Activated CD4-positive, alpha-beta T cell treated with anti-CD3 and anti-CD28 coated beads, Interleukin-2, amount 10 ng/mL, durations not matched to agents 7 days and 5 days (primary cell): ENCODE measurements at places on chromosomes 2 and 18. TPM values are rescaled to one million over a fixed set of nuclear protein-coding genes. Genes with fewer than 3 reads are reported as not detected.
A peak's percentile ranks its signal among the peaks of the same experiment; 100 is the strongest.

DNA sequence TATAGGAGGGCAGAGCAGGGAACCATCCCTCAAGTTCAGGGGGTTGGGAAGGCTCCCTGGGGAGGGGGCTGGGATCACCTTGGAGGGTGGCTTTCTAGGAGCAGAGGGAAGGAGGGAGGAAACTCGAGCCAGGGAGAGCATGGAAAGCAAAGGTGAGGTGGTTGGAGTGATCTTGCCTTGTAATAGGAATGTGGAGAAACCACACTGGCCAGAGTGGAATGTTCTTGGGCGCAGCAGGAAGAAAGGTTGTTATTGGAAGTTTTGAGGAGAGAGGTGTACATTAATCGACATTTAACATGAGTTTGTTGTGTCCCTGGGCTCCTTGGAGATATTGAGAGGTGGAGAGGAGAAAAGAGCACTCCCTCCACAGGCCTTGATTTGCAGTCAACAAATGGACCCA lies 272.2 kb downstream of the PRKCE start:
- no peaks in the 10 kb centered on the region for H3K36me3 ChIP-seq
- H3K27me3 ChIP-seq, result no peaks in the 10 kb centered on the region
- DNase-seq, result no peak

DNA sequence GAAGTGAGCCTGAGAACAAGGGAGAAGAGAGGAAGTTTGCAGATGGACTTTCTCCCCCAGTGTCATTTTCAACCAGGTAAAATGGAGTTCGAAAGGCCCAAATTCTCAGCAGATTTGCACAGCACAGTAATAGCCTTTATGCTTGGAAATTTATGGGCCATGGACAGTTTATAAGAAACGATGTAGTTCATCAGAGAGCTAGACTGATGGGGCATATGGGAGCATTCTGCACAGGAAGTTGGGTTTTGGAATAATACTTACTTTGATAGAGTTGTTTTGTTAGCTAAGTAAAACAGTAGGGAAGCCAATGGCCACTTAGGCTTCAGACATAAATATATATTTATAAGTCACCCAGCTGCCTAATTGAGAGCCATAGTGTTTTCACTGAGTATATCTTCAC lies 169.4 kb downstream of the MEIS1 start:
- H3K4me1 ChIP-seq, result no peaks in the 10 kb centered on the region
- no peak for DNase-seq
- no peak overlapping the region for H3K27ac ChIP-seq
- H3K4me3 ChIP-seq, result no peak overlapping the region

CYBRD1 gene
- 0.31 TPM for total RNA-seq

GRCh38 chr18:74310411-74310810 lies 5.2 kb upstream of the C18orf63 start:
- DNase-seq, result peak; percentile 44
- H3K36me3 ChIP-seq, result no peaks in the 10 kb centered on the region
- peaks cover 34% of the 10 kb centered on the region for H3K27me3 ChIP-seq

- no peak for DNase-seq
- H3K36me3 ChIP-seq, result peaks cover 31% of the 10 kb centered on the region
- H3K27ac ChIP-seq, result peak overlapping the region; percentile 57
- H3K4me1 ChIP-seq, result peaks cover 2% of the 10 kb centered on the region
Observed at GRCh38 chr18:54191352-54191751, 33.1 kb downstream of the MBD2 start.

DNA sequence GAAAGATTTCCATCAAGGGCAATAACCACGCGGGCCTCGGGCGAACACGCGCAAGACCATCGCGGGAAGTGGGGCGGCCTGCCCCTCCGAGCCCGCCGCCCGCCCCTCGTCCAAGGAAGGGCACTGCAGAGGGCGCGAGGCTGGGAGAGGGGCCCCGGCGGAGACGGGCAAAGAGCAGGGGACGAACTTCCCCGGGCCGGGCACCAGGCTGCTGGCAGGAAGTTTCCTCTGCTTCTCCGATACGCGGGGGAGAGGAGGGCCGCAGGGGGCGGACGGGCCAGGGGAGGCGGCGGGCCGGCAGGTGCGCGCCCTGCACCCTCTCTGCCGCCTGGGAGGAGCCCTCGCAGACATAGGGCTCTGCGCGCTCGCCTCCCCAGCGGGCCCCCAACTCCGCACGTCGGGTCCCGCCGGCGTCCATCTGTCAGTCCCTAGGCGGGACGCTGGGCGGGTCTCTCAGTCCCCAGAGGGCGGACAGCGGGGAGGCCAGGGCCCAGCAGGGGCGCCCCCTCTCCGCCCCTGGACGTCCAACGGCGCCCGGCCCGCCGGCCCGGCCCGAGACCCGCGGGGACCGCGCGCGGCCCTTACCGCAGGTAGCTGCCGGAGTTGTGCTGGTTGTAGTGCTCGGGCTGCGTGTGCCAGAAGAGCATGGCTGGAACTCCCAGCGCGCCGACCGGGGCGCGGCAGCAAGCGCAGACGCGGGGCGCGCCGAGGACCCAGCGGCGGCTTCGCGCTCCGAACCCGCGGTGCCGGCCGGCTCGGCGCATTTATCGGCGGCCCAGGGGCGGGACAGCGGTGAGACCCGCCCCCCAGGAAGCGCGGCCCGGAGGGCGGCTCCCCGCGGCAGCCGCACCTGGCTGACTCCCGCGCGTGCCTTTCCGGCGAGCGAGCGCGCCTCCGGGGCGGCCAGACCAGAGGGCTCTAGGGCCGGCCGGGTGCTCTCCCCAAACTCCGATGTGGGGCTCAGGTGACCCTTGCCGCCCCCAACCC lies at the start of gene TFCP2L1:
Gene TFCP2L1, minus strand, starts transcription at position 740 of the 987 bp plus-strand sequence. Its CDS starts 93 bp downstream, at position 647.
- peaks cover 6% of the 10 kb centered on the region for H3K4me1 ChIP-seq
- no peaks in the 10 kb centered on the region for H3K36me3 ChIP-seq
- peak; percentile 34 for DNase-seq
- peak within 1 kb of the TSS; percentile 57 for H3K4me3 ChIP-seq
- H3K27ac ChIP-seq, result no peak within 1 kb of the TSS

GRCh38 chr2:177535958-177536504 lies 143.5 kb downstream of the AGPS start:
- H3K36me3 ChIP-seq, result peaks cover 8% of the 10 kb centered on the region
- H3K27me3 ChIP-seq, result no peaks in the 10 kb centered on the region
- no peaks in the 10 kb centered on the region for H3K4me1 ChIP-seq
- no peak overlapping the region for H3K27ac ChIP-seq
- no peak for DNase-seq
- no peak overlapping the region for H3K4me3 ChIP-seq

DNA sequence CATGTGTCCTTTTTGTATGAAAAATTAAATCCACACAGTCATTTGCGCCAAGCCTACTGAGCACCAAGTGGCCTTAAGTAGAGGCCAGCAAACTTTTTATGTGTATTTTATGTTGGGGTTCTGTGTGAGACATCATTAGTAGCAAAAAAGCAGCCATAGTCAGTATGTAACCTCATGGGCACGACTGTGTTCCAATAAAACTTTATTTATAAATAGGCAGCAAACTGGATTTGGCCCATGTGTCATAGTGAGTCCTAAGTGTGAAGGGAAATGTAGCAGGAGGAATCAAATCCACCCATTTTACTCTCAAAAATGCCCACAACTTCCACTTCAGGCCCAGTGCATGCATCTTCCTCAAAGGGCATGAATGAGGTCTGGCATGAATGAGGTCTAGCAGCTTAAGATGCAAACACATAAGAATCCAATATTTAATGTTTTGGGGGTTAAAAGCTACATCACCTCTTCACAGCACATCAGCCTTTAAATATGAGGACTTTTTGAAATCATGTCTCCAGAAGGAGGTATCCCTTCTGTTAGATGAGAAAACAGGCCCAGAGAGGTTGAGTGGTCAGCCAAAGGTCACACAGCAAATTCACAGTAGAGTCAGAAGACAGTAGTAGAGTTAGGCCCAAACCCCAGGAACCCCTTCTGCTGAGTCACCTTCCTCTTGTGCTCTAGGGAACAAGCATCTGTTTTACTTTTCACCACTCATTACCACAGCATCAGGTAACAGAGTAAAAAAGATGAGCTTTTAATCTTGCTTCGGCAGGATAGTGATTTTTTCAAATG lies 45.6 kb downstream of the MREG start:
- peak overlapping the region; percentile 32 for H3K27ac ChIP-seq
- H3K4me3 ChIP-seq, result no peak overlapping the region
- H3K4me1 ChIP-seq, result peaks cover 36% of the 10 kb centered on the region
- peaks cover 21% of the 10 kb centered on the region for H3K36me3 ChIP-seq

DNA sequence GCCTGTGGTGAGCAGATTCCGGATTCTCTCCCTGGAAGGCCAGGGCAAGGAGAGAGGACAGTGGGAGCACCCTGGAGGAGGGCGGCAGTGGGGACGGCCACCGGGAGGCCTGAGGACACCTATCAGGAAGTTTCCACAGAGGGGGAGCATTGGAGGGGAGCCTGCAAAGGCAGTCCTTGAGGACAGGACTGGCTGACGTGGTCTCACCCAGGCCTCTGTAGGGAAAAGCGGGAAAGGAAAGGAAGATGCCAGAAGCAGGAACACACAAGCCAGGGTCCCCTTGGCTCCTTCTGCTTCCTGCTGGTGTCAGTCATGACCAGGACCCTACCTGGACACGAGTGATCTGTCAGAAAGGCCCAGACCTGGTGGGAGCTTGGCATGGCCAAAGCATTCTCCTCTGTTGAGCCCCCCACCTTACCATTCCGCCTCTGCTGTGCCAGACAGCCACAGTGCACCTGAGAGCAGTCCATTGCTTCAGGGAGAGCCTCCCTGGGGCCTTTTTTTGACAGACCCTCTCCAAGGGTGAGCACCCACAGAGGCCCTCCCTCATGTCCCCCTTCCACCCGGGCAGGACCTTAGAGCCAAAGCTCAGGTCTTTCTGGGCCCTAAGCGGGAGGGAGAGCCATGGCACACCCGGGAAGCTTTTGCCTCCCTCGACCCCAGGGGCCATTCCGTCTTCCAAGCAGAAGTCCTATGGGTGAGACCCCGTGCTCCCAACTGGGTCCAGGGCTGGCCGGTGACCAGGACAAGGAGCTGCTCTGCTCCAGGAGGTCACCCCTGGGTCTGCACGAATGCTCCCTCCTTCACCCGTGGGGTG lies 333.1 kb downstream of the DYSF start:
- no peaks in the 10 kb centered on the region for H3K36me3 ChIP-seq
- H3K27me3 ChIP-seq, result no peaks in the 10 kb centered on the region
- no peaks in the 10 kb centered on the region for H3K4me1 ChIP-seq
- H3K27ac ChIP-seq, result no peak overlapping the region

FASTKD2 gene
- total RNA-seq, result 19.3 TPM

DNA sequence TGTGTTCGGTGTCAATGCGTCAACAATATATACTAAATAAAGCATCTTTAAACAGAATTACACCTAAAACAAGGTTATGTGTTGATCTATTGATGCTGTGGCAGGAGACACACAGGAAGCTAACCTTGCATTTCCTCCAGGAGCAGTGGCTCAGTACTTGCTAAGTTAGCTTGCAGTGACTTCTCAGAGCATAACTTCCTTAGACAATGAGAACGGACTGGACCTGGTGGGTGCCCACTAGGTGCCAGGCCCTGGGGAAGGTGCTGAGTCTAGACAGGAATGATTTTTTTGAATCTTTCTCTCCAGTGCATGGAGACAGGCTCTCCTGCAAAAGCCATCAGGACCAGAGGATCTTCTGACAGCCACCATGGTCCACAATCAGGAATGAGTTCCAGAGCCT lies 73.8 kb upstream of the MGAT4A start:
- H3K27ac ChIP-seq, result no peak overlapping the region
- no peak overlapping the region for H3K4me3 ChIP-seq
- peaks cover 8% of the 10 kb centered on the region for H3K27me3 ChIP-seq
- H3K36me3 ChIP-seq, result no peaks in the 10 kb centered on the region
- no peak for DNase-seq

NEU2 gene
- total RNA-seq, result not detected

GRCh38 chr2:4090668-4091630 lies 387.6 kb downstream of the DCDC2C start:
- no peak overlapping the region for H3K4me3 ChIP-seq
- no peaks in the 10 kb centered on the region for H3K27me3 ChIP-seq
- H3K4me1 ChIP-seq, result no peaks in the 10 kb centered on the region
- H3K36me3 ChIP-seq, result no peaks in the 10 kb centered on the region

GRCh38 chr2:66110608-66111007 lies 324.3 kb upstream of the MEIS1 start:
- no peak overlapping the region for H3K4me3 ChIP-seq
- no peak for DNase-seq
- H3K4me1 ChIP-seq, result no peaks in the 10 kb centered on the region
- no peak overlapping the region for H3K27ac ChIP-seq
- H3K36me3 ChIP-seq, result no peaks in the 10 kb centered on the region

GRCh38 chr2:68045342-68045741 lies 17.5 kb downstream of the C1D start:
- no peak overlapping the region for H3K27ac ChIP-seq
- H3K36me3 ChIP-seq, result peaks cover 15% of the 10 kb centered on the region
- H3K4me1 ChIP-seq, result peaks cover 4% of the 10 kb centered on the region
- no peaks in the 10 kb centered on the region for H3K27me3 ChIP-seq
- no peak overlapping the region for H3K4me3 ChIP-seq
- no peak for DNase-seq

C2orf81 gene
- 3.0 TPM for total RNA-seq

- H3K36me3 ChIP-seq, result no peaks in the 10 kb centered on the region
- H3K27ac ChIP-seq, result no peak overlapping the region
- H3K4me3 ChIP-seq, result no peak overlapping the region
- no peaks in the 10 kb centered on the region for H3K27me3 ChIP-seq
- no peaks in the 10 kb centered on the region for H3K4me1 ChIP-seq
- no peak for DNase-seq
Observed at GRCh38 chr18:22640281-22640842, 222.6 kb upstream of the CTAGE1 start.

GRCh38 chr18:35376393-35376741 lies 770 bp downstream of the ZNF396 start:
- peak overlapping the region; percentile 66 for H3K27ac ChIP-seq
- H3K27me3 ChIP-seq, result peaks cover 16% of the 10 kb centered on the region
- peak; percentile 13 for DNase-seq
- no peaks in the 10 kb centered on the region for H3K36me3 ChIP-seq

KRCC1 gene
- total RNA-seq, result 20.5 TPM

TUBB8B gene
- total RNA-seq, result not detected

GRCh38 chr2:160918906-160919503 lies 241.2 kb upstream of the TANK start:
- peak; percentile 19 for DNase-seq
- no peak overlapping the region for H3K4me3 ChIP-seq
- H3K36me3 ChIP-seq, result no peaks in the 10 kb centered on the region

DNA sequence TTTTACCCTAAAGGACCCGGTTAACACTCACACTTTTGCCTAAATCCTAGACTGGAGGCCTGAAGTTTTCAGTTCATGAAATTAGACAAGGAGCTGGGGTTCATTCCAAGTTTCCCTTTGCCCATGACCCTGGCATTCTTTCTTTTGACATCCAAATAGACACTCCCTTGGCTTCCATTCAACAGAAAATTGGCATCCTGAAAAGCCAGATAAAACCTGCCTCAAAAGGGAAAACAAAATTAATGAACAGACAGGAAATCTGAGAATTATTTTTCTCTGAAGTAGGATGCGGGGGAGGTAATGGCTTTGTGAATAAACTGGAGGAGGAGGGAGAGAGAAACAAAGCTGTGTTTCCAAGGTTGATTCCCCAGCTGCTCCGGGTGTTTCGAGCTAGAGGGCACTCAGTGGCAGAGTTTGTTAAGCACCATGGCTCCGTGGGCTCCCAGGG lies 41.0 kb downstream of the SPP2 start:
- DNase-seq, result no peak
- peaks cover 1% of the 10 kb centered on the region for H3K36me3 ChIP-seq
- peaks cover 26% of the 10 kb centered on the region for H3K27me3 ChIP-seq
- H3K4me1 ChIP-seq, result no peaks in the 10 kb centered on the region
- no peak overlapping the region for H3K27ac ChIP-seq

- H3K4me1 ChIP-seq, result no peaks in the 10 kb centered on the region
- H3K27me3 ChIP-seq, result peaks cover 7% of the 10 kb centered on the region
- no peak for DNase-seq
- H3K36me3 ChIP-seq, result no peaks in the 10 kb centered on the region
Observed at GRCh38 chr2:229734410-229734809, 20.1 kb upstream of the DNER start.
